ENCODE measurements at places on chromosomes 4 and X. TPM values are rescaled to one million over a fixed set of nuclear protein-coding genes. Genes with fewer than 3 reads are reported as not detected.

Gene MAGEA9B
- total RNA-seq, result not detected

Gene ANKRD50
- 32.6 TPM for total RNA-seq

Gene GRIA2
- not detected for total RNA-seq

Gene NPY1R
- 0.26 TPM for total RNA-seq

Gene MAGEA11
- total RNA-seq, result not detected

Gene USP51
- 0.13 TPM for total RNA-seq

Gene RIPPLY1
- 0.13 TPM for total RNA-seq

Gene GPR173
- total RNA-seq, result not detected
